ENCODE measurements at places on chromosomes 16 and 17. TPM values are rescaled to one million over a fixed set of nuclear protein-coding genes. Genes with fewer than 3 reads are reported as not detected.

The PRAC1 gene
- total RNA-seq, result not detected

DNA sequence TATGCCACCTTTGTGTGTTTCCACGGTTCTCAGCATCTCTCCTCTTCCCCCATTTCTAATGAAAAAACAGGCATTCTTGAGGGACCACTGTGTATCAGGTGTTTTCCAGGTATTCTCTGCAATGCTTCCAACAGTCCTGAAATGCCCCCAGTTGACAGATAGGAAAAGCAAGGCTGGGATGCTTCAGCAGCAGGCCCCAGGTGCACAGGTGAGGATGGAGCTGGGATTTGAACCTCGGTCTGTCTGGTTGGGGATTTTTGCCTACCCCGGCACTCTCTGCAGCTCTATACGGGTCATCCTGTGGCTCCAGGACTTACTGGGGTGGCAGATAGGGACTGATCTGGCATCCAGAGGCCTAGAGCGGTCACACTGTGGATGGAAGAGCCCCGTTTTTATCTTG lies 180.5 kb upstream of the GSE1 start:
- DNase-seq, result no peak

DNA sequence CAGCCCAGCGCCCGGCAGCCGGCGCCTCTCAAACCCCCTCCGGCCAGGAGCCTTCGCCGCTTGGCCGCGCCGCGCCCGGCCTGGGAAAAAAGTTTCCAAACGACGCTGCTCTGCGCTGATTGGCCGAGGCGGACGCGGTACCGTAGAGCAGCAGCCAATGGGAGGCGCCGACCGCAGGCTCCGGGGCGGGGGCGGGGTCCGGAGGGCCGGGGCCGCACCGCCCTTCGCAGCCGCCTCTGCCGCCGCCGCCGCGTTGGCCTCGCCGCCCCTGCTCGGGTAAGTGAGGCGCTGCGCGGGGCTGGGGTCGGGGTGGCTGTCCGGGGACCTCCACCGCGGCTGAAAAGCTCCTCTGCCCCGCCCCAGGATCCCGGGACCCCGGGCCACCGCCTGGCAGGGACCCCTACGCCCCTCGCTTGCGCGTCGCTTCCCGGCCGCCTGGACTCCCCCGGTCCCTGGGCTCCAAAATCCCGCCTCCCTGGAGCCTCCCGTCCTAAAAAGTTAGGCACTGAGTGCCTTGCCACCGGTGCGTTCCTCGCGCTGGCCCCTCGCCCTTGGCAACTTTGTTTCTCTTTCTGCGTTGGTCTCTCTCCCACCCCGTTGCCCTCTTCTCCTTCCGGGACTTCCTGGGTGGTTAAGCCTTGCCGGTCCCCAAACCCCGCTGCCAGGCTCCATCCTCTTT lies at the start of gene NDE1:
TSS of gene NDE1 (plus strand) at position 227 of the 679 bp plus-strand sequence. CDS start 14,534 bp downstream, outside the sequence.
- peak; percentile 61 for DNase-seq

- DNase-seq, result no peak
Observed at GRCh38 chr16:78353640-78354275, 254.3 kb downstream of the WWOX start.

- DNase-seq, result no peak
Observed at GRCh38 chr17:56866076-56866475, 32.1 kb downstream of the DGKE start.
